ENCODE measurements at places on chromosomes 6 and 20.

DNA sequence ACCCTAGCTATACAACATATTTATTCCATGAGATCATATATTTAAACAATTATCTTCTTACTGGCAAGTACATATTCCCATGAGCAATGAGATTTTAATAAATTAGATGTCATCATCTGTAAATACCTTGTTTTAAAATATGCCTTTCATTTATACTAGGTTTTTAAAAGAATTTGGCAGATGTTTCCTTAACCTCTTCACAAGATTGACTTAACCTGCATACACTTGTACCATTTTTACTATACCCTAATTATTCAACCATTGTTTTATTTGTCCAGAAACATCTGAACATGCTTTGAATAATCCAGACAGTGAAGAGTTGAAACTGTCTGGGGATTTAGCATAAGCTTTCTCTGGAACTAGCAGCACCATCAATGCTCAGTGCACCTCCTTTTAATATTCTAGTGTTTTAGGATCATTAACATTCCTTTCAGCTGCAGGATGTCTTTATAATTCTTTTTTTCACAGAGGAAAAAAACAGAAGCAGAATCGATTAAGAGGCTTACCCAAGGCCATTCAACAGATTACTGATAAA, 188.0 kb upstream of the TENT5A start:
- DNase-seq, result no peak

- no peak for DNase-seq
These were observed 83.9 kb downstream of the CDC5L start for GRCh38 chr6:44471271-44471981.

- no peak for DNase-seq
These were observed 341.8 kb downstream of the SYNE1 start for GRCh38 chr6:152295346-152295745.

- DNase-seq, result no peak
These were observed 6.0 kb downstream of the ANKRD60 start for GRCh38 chr20:58222446-58222845.

- DNase-seq, result peak; percentile 36
These were observed 1.2 kb downstream of the DCBLD1 start for GRCh38 chr6:117483645-117484016.

DNA sequence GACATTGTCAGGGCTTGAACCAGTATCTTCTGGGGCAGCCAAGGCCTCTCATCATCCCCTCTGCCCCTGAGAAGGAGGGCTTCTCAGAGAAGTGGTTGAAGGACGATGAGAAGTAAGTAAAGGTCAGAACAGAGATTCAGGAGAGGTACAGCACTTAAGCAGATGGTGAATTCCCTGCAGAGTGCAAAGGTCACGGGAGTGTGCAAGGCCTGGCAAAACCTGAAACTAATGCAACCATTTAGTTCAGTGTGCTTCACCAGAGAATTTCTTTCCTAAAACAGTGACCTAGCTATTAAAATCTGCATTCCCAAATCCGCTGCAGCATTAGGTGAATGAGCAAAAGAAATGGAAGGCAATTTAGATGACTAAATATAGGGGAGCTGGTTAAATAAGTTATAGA, 58.4 kb downstream of the TRERF1 start:
- DNase-seq, result peak; percentile 13

DNA sequence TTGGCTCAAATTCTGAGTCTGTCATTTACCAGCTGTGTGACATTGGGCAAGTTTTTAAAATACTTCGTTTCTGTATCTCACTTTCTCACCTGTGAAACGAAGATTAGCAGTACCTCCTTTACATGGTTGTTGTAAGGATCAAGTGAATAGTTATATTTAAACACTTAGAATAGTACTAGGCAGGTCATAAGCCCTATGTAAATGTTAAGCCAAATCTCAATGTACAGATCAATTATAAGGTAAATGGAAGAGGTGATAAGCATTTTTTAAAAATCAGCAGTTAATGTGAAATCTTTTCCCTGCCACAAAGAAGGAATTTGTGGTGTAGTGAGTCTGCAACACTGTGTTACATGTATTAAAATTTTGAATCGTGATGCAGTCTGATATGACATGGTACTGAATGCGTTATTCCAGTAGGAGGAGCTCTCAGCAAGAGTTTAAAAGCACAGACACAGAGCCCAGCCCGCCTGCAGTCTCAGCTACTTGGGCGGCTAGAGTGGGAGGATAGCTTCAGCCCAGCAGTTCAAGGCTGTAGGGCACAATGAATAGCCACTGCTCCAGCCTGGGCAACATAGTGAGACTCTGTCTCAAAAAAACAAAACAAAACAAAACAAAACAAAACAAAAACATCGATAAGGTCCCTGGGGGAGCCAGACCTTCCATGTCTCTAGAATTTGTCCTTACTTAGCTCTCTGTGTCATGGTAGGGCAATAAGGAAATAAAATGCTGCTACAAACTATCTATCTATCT, 46.0 kb downstream of the GTF2H5 start:
- peak; percentile 68 for DNase-seq

DNA sequence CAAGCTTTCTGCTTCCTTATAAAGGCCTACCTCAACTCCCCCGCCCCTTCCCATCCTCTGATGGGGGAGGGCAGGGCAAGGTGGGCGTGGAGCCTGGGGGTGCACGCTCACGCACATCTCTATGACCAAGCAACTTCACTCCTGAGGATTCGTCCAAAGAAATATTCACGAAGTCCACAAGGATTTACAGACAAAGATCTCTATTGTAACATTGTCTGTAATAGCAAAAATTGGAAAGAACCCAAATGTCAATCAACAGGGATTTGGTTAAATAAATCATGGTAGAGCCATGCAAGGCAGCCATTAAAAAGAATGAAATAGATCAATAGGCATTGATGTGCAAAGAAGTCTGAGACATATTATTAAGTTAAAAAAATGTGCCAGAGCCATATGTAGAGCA, 130.4 kb upstream of the AFDN start:
- no peak for DNase-seq

- no peak for DNase-seq
These were observed 199.5 kb downstream of the ADGRB3 start for GRCh38 chr6:68834551-68834950.

DNA sequence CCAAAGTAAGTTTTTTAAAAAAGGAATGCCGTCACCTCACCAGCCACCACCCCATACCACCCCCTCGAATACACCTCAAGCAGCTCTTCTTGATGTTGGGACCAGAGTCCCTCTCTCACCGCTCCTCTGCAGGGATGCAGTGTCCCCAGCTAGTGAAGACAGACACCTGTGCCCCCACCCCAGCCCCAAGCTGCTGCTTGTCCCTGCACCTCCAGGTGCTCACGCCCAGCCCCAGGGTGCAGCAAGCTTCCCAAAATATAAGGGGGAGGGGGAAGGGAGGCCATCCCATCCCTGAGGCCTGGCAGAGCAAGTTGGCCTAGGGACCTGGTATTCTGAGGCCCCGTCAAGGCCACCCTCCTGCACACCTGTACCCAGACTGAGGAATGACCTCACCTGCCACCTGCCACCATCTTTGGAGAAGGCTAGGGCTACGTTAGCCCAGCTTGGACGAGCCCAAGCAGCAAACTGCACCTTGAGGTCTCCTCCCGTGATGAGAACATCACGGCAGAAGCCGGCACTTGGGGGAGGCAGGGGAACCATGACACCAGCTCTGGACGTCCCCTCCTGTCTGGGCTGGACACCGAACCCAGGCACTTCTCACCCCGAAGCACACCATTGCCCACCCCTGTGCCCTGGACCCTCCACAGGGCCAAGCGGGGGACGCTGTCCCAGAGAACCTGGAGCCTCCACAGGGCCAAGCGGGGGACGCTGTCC, 25.9 kb downstream of the YTHDF1 start:
- no peak for DNase-seq

DNA sequence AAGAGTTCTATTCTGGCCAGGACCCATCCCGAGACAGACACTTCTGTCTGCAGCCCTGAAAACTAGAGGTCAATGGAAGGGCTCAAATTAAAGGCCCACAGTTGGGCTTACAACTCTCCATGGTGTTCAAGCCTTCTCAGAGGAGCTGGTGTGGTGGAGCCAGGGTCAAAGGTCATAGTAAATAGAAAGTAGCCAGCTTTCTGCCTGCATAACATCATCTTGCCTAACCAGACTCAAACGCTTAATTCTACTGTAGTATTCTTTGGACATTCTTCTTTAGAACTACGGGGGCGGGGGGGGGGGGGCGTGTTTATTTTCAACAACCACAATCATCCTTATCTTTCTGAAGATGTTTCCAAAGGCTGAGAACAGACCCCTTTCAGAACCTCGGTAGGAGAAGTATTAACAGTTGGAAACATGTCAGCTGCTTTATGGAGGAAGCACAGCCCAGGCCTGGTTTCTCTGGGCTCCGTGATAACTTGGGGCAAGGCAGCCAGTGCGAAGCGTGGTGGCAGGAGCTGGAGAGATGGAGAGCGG, 1.5 kb upstream of the RREB1 start:
- no peak for DNase-seq

DNA sequence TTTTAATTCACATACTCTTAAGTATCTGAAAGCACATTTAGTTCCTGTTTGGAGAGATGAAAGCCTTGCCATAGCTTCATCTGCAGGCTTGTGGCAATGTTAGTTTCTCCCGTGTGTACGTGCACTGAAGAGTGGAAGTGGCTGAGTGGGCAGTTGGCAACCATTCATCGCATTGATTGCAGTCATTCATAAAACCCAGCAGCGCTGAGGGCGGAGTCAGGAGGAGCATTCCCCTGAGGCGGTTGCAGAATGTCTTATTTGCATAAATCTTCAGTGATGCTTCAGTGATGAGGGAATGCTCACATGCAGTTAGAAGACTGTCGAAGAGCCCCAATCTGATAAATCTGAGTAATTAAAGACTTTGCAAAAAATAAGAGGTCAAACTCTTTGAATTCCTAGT, 79.1 kb downstream of the RIMS1 start:
- no peak for DNase-seq

- no peak for DNase-seq
These were observed 195.8 kb upstream of the ARG1 start for GRCh38 chr6:131377112-131377705.

DNA sequence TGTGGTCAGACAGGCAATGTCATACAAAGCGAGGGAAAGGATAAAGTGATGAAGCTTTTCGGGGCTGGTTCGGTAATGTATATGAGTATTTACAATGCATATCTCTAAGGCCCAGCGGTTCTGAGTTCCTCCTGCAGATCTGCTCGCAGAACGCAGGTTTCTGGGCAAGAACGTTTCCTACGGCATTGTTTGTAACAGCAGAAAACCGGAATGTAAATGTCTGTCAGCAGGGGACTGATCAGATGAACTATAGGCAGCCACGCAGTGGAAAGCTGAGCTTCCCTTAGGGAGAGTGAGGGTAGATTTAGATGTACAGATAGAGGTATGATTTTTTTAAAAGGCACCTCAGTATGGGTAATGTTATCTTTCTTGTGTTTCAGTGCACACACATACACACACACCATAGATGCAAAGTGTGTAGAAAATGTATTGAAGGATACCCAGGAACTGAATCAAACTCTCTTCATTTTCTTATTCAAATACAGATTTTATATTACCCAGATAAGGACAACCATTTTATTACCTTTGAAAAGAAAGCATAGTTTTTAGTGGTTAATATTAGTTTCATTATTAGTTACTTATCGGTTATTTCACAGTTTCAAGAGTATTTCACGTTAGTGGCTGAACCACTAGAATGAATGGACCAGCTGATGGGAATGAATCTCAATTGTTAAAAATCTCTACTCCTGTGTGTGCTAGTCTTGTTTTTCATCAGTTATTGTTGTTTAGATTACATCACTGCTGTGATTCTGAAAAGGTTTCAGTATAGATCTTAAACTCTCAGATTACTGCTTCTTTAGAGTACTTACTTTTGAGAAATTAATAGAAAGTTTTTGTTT, 56.2 kb downstream of the SNX9 start:
- DNase-seq, result no peak

DNA sequence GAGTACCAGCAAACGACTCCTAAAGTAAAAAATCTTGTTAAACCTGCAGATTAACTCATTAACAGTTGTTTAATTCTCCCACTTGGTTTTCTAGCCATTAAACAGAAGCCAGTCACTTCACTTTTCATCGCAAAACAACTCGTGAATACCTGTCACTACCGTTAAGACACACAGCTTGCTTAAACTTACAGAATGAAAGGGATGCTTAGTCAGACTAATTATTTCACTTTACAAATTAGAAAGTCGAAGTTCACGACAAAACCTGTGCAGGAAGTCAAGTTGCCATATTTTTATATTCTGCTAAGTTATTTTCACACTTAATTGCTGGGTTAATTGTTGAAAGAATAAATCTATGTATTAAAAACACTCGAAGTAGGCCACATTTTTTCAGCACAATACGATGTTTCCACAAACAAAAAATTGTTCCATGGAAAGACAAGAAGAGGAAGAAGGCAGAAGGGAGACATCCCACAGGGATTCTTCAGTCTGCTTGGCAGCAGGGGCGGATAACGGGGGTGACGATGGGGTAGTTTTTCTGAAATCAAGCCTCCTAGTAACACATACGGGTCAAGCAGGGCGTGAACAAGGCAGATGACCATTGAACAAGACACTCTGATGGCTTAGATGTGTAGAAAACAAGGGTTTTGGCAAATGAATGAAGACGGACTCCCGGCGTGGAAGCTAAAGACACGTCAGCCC, 933 bp downstream of the SSR1 start:
- DNase-seq, result no peak

GRCh38 chr6:32933661-32934085, 7.2 kb downstream of the HLA-DMB start:
- DNase-seq, result peak; percentile 74

- DNase-seq, result no peak
These were observed 40.4 kb downstream of the DNAAF9 start for GRCh38 chr20:3367089-3367488.

DNA sequence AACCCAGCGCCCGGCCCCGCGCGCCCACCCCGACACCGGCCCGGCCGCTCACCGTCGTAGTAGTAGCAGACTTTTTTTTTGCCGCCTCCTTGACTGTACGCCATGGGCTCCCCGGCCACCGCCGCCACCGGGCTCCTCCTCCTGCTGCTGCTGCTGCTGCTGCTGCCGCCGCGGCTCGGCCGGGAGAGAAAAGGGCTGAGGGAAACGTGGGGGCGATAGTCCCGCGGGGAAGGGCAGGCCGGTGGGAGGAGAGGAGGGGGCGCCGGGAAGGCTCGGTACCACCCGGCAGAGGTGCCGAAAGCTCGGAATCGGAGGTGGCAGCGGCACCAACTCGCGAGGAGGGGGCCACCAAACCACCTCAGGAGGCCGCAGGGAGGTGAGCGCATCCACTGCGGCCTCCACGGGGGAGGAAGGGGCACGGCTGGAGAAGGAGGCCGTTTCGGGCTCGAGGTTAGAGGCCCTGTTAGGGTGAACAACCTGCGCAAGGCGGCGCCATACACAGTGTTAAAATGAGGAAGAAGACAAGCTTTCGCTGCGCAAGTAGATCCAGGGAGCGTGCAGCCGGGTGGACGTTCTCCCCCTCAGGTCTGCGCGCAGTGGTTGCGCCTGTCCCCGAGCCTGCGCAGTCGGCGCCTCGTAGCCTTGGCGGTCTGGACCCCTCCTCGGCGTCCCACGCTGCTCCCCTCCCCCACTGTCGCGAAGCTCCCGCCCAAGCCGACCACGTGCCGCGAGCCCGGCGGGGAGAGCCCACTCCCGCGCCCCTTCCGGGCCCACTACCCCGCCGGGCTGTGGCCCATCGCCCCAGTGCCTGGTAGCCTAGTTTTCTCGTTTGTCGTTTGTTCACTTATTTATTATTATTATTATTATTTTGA, at the start of gene HDAC2:
Gene HDAC2 (minus strand): TSS at position 344 of the 872 bp plus-strand sequence. CDS start 240 bp downstream, at position 104.
- peak; percentile 84 for DNase-seq

- no peak for DNase-seq
These were observed 241.6 kb upstream of the SUPT3H start for GRCh38 chr6:45619211-45619760.
